Lung microvascular endothelial cell (primary cell): ENCODE measurements at places on chromosomes 5 and 9.

DNA sequence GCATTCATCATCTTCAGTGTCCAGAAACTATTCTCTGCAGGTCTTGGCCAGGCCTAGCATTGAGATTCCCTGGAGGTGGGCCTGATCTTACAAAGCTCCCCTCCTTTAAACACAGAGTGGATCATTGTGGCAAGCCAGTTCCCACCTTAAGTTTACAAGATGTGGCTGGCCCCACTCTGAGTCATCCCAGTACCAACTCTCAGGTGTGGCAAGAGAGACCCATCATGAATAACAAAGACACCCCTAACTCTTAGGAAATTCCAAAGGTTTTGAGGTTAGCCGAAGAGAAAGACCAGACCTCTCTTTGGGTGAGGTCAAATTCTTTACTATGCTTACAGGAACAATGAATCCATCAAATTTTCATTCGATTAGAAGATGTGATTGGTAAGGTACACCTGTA lies 78.2 kb downstream of the RFK start:
- DNase-seq, result no peak

DNA sequence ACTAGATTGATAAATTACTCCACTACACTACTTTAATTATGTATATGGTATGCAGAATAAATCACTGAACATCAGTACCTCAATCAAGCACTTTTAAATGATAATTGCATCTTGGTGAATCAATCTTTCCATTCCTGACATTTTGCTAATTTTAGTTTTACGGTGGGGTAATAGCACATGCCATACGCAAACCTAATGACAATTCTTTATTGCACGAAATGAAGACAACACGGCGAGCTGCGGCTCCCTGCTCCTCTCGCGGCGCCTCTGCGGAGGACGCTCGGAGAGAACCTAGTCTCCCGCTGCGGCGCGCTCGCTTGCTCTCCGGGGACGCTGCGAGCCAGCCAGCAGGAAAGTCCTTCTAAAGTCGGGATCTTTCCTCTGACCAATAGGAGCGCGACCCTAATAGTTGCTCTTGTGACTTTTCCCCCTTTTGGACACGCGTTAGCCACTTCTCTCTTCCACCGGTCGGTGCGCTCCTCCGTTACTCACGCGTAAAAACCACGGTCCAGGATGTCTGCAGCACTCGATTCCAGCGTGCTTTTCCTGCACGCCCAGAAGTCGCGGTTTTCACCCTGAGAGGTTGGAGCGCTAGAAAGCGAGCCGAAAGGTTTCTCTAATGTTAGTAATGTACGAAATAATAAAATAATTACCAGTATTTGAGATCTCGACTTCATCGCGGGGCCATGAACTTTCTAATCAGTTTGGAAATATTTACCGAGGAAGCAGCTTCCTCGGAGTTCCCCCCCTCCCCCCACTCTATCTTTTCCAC lies 1.0 kb upstream of the MEF2C start:
- peak; percentile 84 for DNase-seq

GRCh38 chr5:17309462-17309861 lies 92.0 kb downstream of the BASP1 start:
- no peak for DNase-seq

DNA sequence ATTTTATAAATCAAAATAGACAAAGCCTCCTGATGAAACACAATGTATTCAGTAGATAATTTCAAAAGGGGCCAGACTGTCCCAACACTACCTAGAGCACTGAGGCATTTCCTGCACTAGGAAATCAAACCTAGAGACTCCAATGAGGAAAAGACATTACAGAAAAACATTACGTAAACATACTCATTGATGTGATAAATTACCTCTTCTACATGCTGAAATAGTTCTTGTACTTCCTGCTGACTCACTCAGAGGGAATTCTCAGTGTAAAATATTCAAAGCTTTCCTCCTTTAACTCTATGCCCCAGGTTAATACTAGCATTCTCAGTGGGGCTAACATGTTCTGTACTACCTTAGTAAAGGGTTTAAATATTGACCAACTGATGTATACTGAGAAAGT lies 178.0 kb downstream of the ESM1 start:
- peak; percentile 66 for DNase-seq

- DNase-seq, result no peak
These were observed 11.6 kb downstream of the SLC4A9 start for GRCh38 chr5:140371356-140372151.

GRCh38 chr9:34291023-34291422 lies 38.0 kb downstream of the KIF24 start:
- no peak for DNase-seq

DNA sequence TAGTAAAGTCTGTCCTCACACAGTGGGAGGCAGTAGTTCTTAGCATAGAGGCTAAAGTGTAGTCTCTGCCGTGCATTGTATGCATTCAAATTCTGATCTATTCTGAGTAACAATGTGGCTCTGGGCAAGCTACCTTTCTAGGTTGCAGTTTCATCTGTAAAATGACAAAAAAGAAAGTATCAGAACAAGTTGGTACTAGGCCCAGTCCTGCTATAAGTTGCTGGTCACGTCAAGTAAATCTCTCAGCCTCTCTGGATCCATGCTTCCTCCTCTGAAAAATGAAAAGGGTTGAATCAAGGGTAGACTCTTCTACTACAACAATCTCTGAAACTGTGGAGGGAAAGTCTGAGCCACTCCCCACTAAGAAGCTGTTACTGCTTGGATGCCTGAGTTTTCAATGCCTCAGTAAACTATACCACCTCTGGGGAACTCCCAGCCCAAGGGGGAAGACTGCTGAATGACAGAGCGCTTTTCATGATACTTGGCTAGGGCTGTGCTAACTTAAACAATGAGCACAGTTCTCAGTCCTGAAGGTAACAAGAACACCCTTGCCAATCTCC lies 34.5 kb upstream of the SPARC start:
- no peak for DNase-seq

DNA sequence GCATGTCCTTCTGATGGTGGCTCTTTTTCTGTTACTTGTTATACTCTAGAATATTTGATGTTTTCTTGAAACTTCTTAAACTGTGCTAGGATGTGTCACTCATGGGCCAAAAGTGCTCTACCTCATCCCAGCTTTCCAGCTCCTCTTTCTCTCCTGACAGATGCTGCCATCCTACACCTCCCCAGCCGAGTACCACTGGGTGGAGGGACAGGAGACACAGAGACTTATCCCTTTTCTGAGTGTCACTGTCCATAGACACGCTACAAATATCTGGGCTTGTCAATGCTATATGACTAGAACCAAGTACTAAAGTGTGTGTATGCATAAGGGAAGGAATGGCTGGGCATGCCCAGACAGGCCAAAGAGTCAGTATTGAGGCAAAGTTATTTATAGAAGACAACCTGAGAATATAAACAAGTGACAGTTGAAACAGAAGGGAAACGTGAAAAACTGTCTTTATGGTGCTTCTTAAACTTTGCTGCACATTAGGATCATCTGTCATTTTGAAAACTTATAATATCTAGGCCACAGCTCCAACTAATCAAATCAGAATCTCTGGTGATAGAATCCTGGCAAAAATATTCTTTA lies 188.0 kb downstream of the CARTPT start:
- no peak for DNase-seq

DNA sequence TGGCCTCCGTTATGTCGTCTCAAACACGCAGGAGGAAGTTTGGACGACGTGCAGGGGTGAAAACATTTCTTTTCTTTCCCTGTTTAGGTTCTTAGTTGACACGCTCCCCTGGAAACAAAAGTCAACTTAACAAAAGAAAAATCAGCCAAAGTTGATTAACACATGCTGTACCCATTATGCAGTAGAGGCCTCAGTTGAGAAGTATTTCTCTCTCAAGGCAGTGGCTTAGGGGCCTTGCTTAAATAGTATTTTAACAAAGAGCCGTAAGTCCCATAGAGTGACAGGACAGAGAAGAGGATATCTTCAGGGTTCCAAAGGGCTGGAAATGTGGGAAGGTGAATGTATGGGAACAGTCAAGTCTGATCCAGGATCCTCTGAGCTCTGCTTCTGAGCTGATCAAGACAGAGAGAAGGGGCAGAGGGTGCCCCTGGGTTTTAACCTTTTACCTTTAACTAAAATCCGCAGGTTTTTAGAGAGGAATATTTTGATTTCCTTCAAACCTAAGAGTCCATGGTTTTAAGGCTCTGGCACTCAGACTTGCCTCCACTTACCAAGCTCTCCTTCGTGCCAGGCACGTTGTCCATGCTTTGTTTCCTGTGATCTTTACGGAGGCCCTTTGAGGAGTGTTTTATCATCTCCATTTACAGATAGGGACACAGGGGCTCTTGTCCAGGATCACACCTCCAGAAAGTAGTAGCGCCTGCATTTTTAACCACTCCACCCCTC lies 629 bp upstream of the CD74 start:
- DNase-seq, result no peak

DNA sequence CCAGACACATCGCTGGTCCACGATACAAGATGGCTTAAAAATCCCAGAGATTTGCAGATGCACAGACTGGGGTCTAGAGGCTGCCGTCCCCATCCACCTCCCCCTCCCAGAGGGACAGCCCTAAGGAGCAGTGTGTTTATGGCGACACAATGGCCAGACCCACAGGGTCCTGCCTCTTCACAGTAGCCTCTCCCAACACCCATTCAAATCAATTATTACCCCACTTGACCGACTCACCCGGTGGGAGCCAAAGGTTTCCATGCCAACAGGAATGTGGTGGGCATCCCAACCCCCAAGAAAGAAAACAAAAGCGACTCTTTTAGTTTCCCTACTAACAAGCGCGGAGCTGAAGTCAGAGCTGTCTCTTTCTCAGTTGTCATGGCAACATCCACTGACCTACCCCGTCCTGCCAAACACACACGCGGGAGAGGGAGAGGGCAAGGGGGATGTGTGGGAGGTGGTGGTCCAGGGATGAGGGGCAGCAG lies 209.0 kb downstream of the TTLL11 start:
- DNase-seq, result no peak

DNA sequence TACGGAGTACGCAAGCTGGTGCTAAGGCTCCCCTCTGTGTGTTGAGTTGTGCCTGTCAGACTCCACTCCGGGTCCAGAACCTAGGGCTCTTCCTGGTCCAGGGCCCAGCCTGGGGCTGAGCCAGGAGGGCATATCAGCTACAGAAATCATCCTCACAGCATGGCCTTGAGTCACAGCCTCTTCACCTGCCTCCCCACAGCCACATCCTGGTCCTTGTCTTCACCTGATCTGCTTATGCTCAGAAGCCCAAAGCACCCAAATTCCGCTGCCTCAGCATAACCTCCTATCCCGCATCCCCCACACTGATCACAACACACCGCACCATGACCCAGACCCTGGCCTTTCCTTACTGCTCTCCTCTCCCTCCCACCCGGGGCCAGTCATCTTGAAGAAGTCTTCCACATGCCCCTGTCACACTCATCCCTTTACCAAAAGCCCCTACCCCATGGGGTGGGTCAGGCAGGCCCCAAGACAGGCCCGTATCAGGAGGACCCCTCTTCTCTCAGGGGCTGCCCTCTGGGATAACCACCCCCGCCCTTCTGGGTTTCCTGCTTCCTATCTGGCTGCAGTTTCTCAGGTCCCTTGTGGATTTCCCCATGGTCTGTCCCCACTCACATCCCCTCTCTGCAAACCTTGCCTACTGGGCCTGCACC lies 1.3 kb upstream of the IL3 start:
- no peak for DNase-seq

- DNase-seq, result no peak
These were observed 258.7 kb upstream of the IRX4 start for GRCh38 chr5:2141254-2142000.

- DNase-seq, result no peak
These were observed 11.3 kb downstream of the CDKL3 start for GRCh38 chr5:134355681-134356080.

DNA sequence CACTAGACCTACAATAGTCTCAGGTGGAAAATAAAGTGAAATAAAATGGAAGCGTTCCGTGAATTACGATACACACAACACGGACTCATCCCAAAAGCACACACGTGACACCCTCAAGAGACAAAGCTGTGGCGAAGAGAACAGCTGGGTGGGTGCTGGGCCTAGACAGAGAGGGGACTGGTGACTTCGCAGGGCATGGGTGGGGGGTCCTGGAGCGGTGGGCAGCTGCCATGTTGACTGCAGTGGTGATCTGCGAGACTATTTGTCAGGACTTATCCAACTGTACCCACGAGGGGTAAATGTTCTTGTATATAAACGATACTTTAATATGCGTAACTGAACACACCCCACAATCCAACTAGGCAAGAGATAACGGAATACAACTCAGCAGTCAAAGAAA lies 52.0 kb downstream of the GOLM1 start:
- DNase-seq, result no peak

DNA sequence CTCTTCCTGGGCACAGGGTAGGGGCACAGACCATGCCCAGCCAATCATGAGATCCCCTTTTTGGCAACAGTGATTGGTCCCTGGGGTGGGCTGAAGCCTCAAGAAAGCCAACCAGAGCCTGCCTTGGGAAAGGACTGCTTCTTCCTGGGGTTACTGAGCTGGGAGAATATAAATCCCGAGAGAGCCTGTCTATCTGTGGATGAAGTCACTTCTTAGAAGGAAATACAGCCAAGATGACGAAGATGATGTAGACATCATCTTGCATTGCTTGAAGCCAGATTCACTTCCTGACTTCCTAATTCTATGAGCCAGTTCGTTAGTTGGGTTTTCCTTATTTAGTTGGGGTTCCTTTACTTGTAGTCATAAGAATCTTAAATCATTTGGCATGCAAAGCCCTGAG lies 50.1 kb upstream of the PWWP2A start:
- no peak for DNase-seq

DNA sequence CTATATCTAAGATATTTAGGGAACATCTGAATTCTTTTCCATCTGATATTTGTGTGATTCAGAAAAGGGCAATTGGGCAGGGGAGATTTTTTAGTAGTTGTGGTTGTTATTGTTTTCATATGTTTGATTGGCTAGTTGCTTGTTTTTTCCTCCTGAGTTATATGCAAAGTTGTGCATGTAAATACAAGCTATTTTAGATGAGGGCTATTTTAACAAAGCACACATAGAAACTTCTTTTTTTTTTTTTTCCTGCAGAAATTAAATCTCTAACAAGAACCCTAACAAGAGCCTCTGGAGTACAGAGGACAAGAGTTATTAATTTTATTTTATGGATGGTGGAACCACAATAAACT lies 559.1 kb downstream of the CETN3 start:
- DNase-seq, result no peak

GRCh38 chr5:38535248-38535750 lies 21.1 kb downstream of the LIFR start:
- DNase-seq, result no peak

DNA sequence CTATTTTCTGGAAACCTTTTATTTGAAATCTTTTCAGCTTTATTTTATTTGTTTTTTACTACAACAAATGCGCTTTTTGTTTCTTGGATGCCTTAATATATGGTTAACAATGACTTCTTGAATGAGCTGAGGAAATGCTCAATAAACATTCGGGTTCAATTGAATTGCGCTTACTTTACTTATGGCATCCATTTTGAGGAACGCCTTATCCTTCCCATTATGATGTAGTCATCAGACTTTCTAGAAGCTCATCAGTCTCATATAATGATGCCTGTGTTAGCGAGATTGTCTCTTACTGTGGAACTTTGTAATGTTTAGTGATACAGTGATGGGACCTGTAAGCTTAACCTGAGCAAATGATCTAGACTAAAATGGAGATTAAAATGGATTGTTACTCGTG lies 916 bp downstream of the SHLD3 start:
- DNase-seq, result peak; percentile 40
